ENCODE measurements at places on chromosomes 11 and 22.

DNA sequence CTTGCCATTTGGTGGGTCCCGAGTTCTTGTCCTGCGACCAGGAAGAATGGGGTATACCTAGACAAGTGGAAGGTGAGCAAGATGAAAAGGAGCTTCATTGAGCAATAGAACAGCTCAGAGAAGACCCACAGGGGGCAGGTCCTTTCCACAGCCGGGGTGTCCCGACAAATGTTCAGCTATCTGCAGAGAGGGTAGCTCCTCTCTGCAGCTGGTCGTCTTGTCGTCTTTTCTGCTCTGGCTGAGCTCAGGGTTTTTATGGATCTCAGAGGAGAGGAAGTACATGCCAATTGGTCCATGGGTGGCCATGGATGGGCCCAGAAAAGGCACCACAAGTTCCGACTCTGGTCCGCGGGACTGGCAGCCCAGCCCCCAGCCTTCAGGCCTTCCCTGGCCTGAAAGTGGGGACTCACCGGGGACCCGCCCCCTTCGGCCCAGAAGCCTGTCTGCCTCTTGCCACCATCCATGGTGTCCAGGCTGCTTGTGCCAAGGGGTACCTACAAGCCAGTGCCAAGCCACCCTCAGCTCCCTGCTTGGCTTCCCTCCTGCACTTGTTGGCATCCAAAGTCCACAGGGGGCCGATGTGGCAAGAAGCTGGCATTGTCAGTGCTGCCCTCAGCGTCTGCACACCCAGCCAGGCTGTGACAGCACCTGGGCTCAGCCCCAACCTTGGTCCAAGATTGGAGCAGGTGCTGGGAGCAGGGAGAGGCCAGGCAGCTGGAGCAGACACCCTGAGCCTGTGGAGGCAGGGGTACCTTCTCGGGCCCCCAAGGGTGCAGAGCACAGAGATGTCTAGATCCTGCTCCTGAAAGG is 438.9 kb downstream of the TBC1D22A start:
- DNase-seq, result no peak

DNA sequence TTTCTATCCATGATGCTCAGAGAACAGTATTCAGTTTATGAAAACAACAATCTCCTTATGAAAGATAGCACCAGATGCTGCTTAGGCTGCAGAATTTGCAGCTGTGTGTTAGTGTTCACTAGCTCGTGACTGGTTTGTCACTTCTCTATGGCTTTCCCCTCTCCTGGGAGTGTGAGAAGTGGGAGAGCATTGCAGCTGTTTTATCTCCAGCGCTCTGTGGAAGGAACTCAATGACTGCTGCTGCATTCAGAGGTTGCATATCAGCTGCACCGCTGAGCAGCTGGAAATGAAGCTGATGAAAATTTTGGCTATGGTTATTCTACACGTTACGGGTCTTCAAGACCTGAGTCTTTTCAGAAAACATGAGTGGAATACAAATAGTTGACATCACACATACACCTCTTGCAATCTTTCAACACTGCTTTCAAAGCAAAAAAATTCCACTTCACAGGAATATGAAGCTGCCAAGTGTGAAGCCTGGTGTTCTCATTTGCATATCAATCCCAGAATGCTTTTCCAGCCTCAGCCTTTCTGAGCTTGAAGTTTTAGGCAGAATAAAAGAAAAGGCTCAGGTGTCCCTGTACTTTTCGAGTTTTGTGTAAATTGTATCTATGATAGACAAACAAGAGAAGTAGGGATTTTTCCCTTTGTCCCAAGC is 149.3 kb upstream of the DDI1 start:
- no peak for DNase-seq

DNA sequence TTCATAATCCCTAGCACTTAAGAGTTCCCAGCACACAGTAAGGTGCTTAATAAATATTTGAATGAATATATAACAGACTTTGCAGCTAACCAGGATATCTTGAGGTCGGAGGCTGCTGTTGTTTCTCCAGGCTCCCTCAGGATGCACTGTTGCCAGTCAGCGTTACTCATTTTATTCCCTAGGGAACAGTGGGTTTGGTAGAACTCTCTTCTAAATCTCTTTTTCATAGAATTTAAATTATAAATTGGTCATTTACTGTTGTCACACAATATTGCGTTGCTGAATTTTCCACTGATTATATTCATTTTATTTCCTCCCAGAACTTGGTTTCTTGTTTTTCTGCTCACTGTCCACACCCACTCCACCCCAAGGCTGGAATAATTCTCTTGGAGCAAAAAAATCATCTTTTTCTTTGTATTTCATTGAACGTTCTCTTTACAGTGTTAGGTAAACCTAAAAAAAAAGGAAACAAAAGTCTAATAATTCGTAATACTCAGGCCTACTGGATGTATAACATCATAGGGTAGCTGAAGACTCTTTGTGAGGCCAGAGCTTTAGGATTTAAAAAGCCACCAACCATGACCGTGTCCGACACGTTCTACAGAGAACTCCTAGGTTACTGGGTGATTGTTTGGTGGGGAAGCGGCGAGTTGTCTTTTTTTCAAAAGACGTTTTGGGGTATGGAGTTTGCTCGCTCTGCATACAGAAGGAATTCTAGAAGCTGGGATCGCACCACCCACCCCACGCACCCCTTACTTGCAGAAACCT is 766 bp upstream of the CAPRIN1 start:
- no peak for DNase-seq

GRCh38 chr11:45383224-45383623 is 97.1 kb upstream of the SYT13 start:
- DNase-seq, result no peak

GRCh38 chr11:74579577-74580270 is 12.7 kb upstream of the POLD3 start:
- no peak for DNase-seq

DNA sequence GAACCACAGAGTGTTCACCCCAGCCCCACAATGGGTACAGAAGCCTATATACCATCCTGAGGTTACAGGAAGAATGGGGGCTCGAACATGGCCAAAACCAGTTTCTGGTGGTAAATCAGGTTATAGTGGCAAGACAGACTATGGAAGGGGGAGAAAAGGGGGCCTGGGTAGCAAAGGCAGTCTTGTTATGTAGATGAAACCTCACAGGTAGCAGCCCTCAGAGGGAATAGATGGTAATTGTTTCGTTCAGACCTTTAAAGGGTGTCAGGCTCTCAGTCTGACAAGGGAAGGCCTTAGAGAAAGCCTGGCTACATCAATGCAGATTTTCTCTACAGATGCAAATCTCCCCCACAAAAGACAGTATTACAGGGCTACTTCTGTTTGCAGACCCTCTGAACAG is 3.4 kb downstream of the CAPN1 start:
- no peak for DNase-seq

DNA sequence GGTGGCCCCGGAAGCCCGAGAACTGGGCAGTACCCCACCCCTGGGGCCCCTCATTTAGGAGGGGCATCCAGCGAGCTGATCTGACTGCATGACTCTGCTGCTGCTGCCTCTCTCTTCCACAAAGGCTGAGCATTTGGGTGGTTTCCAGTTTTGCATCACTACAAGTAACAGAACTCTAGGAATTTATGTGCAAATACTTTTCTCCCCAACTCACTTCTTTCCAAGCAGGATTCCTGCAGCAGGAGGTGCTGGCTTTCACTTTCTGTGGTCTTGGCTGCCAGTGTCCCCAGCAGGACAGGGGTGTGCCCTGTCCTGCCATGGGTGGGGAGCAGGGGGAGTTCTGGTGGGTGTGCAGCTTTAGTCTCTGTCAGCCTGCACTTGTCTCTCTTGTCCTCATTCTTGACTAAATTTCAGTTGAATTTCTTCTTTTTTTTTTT is 21.2 kb downstream of the UPB1 start:
- no peak for DNase-seq

DNA sequence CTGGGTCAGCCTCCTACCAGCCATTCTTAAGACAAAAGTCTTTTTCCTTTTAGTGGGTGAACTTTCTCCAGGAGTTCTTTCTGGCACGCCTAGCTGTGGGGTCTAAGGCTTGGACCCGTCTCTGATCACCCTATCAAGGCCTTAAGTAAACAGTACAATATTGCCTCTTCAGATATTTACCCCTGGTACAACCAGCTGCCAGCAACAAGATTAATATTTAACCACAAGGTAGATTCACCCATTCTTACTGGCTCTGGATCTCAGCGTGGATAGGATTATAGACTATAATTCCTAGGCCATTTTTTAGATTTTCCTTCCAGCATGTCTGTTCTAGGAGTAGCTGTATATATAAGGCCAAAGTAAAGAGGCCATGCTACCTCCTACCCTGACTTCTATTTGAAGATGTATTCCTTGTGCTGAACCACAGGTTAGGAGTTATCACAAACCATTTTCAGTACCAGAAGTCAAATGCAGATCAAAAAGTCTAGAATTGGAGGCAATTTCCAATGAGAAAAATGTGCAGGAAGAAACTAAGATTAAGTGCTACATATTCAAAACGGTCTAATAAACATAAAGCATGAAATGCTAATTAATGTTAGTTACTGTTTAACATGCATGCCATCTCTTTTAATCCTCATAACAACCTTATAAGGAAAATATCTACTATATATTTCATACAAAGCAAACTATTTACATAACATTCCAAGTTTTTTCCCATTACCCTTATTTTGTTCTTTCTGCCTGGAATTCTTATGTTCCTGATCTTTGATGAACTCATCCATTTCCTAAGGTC is 110.0 kb upstream of the SYN3 start:
- DNase-seq, result no peak

DNA sequence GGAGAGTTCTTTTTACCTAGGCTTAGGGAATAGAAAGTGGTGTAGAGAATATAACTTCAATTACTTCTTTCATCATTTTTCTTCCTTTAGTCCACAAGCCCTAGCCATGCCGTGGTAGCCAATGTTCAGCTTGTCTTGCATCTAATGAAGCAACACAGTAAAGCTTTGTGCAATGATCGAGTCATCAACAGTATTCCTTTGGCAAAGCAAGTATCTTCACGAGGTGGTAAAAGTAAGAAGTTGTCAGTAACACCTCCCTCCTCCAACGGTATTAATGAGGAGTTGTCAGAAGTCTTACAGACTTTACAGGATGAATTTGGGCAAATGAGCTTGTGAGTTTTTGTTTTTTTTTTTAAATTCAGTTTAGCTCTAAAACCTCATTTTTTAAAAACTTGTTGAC is 37.4 kb downstream of the CEP57 start:
- DNase-seq, result no peak

DNA sequence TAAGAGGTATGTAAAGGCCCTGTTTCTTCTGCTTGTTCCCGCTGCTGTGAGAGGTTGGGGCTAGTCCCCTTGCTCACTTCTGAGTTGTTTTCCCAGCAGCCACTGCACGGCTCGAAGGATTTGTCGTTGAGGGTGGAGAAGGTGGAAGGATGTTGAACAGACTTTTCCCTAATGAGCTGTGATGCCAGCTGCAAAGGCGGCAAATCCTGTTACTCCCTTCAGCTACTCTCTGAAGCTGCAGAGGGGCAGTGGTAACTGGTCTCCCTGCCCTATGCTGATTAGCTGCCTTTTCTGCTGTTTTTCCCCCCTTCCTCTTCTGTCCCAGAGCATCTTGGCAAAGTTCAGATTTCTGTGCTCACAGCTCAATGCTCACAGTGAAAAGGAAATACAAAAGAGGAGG is 90.4 kb upstream of the SLC25A18 start:
- DNase-seq, result no peak

DNA sequence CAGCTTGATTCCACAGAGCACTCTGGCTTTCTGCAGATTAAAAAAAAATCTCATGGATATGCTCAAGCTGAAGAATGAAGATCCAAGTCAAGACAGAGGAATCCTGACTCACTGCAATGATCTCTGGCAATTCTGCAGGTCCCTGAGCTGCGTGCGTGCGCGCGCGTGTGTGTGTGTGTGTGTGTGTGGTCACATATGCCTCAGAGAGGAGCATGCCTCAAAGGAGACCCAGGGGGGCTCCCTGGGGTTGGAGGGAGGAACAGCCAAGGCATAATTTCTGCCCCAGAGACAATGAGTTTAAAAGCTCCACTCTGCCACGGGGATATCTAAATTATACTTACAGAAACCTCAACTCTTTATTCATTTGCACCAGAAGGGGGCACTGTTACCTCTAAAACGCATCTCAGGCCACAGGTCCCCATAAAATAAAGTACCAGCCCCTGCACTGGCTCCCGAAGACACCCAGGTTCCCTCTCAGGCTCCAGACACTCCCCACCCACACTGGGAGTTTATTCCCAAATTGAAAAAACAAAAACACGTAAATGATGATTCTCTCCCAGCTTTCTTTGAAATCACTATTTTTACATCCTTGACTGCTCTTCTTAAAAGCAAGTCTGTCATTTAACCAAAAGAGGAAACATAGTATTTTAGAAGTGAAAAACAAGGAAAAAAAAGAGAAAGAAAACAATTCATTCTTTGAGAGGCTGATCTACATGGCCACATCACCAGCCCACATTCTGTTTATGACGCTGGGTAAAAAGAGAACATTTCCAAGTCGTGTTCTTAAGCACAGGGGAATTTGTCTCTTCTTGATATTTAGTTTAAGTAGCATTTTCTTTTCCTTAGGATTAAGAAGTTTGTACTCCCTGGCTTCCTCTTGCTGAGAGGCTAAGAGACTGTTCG is 401.0 kb downstream of the LARGE1 start:
- no peak for DNase-seq

DNA sequence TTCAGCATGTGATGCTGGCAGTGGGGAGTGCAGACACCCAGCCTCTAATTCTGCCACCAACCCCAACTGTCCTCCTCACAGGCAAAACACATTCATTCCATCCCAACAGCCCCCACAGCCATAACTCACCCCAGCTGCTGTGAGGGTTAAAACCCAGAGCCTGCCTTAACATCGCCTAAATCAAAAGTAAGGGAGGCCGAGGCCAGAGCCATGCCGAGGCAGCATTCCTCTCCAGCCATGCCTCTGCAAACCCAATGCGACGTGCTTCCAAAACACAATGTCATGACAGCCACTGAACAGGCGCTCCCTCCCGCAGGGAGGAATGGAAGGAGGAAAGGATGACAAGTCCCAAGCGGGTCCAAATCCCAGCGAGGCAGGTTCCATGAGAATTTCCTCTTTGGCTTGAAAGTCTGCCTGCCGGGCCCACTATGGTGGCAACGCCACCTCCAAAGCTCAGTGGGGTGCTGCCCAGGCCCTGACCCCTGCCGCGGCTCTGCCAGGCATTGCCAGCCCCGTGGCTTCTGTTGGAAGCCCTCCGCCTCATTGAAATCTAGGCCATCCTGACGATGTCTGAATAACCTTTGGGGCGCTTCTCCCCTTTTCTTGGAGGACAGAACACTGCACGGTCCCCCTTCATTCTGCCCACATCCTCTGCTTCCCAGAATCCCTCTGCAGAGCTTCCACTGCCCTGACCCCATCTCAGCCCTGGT is 472.3 kb downstream of the BRD1 start:
- no peak for DNase-seq

- DNase-seq, result no peak
Observed at GRCh38 chr11:70186420-70186819, 16.7 kb upstream of the FADD start.

GRCh38 chr11:64358907-64359711 is at the start of gene RPS6KA4:
RPS6KA4 (plus strand) TSS chr11:64359162; CDS start chr11:64359236, 74 bp downstream.
- DNase-seq, result peak; percentile 61
